Activated gamma-delta T cell treated with Interleukin-2 at 50 U/mL for 16 hours (primary cell): ENCODE measurements at places on chromosomes 11 and 22.

GRCh38 chr11:85740481-85741400 lies 54.7 kb upstream of the CCDC89 start:
- DNase-seq = no peak

DNA sequence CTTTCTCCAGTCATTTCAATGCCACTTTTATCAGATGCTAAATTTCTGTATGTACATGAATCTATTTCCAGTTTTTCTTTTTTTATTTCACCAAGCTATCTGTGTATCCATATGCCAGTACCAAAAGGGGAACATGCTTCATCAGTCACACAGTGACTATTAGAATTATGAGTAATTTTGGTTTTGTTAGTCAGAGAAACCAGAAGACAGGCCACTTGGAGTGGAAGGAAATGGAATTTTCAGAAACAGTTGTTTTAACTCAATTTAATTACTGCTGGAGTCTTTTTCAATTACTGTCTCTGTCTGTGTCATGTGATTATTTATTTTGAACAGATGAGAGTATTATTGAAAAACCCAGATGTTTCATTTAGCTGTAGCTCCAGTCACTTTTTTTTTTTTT lies 84.6 kb upstream of the ANO3 start:
- DNase-seq = no peak

GRCh38 chr11:971731-972365 lies 46.2 kb downstream of the AP2A2 start:
- no peak for DNase-seq

- DNase-seq = no peak
Measured at GRCh38 chr22:20918663-20919218, 1.5 kb downstream of the CRKL start.

DNA sequence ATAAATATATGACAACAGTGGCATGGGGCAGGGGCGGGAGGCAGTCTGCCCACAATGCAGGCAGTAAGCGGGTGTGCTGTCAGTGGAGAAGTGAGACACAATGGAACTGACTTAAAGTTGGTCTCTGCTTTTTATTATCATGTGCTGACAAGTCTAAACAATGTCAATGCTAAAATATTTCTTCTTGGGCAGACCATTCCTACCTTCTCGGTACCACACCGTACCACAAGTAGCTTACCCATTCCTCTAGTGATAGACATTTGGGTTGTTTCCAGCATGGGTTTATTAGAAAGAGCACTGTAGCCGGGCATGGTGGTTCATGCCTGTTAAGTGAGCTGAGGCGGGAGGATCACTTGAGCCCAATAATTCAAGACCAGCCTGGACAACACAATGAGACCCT lies 2.6 kb upstream of the CHADL start:
- DNase-seq = no peak

GRCh38 chr22:16847271-16847670 lies 22.1 kb upstream of the XKR3 start:
- DNase-seq = no peak

GRCh38 chr22:23834406-23834792 lies 4.4 kb downstream of the DERL3 start:
- DNase-seq = no peak

DNA sequence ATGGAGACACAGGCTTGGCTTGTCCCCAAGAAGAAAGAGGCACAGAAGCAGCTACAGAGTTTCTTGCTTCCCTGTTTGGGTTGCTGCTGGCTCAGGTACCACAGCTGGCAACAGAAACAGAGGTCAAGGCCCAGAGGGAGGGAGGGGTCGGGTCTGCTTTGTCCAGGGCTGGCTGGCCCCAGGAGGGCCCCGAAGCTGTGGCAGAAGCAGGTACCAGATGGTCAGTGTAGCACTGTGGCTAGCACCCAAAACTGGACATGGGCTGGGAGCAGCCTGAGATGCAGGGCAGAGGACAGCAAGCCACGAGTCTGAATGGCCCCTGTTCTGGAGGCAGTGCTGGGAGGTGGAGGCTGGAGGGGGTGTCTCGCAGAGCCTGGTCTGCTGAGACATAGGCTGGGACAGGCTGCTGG lies 52.3 kb upstream of the CCDC188 start:
- no peak for DNase-seq

- DNase-seq = no peak
Measured at GRCh38 chr22:23146478-23147205, 1.4 kb downstream of the RAB36 start.

GRCh38 chr11:75563978-75564552 lies 2.0 kb downstream of the SERPINH1 start:
- no peak for DNase-seq

DNA sequence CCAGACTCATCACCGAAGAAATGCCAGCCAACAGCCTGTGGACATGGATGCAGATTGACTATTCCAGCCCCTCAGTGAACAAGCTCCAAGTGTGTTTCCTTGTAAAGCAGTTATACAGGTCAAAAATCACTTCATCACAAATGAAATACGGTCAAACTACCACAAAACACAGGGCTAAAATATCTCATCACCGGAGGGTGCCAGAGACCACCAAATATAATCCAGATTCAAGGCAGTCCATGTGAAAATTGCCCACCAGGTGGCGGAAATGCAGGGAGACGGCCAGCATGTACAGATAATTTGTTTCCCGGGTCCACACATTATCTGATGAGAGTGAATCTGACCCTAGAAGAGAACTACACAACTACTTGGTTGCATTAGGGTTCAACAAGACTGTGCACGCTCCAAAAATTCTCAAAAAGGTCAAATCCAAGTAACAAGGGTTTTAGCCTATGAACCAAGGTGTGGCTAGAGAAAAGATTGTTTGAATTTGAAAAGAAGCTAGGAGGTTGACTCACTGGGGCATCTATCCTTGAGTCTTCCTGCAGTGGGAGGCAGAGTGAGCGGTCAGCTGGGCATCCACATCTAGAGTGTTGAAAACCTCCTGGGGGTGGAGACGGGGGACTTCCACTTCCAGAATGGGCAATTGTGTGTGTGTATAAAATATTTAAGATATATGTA lies 71.7 kb downstream of the IGLL5 start:
- DNase-seq = peak; percentile 83

DNA sequence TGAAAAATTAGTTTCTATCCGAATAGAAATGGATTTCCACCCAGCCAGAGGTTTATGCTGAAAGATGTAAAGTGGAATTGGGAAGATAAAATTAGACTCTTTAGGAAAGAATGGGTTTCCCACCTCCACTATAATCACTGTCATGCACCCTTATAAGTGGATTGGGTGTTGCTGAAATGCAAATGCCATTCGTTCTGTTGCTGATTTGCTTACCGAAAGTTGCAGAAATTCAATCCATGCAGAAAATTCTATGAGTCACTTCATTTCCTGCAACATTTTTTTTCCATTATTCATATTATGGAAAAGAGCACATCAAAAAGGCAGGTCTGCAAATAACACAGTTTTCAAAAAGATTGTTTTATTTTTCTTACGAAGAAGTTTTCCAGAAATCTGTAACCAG lies 65.6 kb downstream of the LDLRAD3 start:
- no peak for DNase-seq

DNA sequence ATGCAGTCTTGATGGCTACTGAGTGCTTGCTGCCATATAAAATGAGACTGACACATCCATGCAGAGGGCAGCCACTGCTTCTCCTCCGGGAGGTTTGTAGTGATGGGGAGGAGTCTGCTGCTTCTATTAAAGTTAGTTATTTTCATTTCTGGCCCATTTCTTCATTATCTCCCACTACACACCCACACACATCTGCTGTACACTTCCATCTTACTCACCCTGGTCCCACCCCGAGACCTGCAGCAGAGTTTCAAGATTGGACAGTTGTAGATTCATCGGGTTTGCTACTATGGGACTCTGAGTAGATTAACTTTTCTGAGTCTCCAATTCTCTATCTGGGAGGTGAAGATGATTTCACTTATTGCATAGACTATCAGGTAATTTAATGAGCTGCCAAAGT lies 176.2 kb upstream of the SNX19 start:
- no peak for DNase-seq

DNA sequence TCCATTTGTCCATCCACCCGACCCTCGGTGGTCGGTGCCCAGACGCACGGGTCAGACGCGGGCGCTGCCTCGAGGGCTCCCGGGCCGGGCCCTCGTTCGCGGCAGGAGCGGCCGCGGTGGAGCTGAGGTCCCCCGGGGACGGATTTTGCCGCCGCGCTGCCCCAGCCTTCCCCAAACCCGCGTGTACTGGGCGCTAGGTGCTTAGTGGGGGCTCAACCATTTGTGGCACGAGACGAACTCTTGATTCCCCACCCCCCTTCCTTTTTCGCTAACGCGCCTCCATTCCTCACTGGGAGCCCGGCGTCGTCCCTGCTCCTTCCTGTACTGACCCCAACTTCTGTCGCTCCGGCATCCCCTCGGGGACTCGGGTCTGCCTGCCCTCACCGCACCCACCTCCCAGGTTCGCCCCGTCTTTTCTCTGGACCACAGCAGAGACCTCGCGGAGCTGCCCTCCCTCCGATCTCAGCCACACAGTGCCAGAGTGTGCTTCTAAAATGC lies 789 bp upstream of the CBX7 start:
- no peak for DNase-seq

DNA sequence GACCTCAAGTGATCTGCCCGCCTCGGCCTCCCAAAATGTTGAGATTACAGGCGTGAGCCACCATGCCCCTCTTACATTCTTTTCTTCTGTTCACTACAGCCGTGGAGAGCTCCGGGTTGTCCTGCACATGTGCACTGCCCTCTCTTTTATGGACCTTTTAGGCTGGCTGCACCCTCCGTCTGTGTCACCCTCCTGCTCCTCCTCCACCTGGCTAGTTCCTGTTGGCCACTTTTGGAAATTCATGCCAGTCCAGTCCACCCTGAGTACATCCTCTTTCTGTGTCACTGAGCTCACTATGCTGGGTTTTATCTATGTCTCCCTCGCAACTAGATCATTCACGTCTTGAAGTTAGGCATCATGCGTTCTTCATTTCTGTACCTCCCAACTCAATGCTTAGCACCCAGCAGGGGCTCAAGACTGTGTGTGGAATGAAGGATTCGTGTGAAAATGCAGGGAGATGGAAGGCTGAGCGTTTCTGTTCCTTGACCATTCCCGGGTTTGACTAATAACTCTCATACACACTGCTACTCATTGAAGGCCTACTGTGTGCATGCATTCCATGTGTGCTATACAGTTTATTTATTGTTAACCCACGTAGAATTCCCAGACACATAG lies 60.6 kb downstream of the PTPRJ start:
- no peak for DNase-seq

DNA sequence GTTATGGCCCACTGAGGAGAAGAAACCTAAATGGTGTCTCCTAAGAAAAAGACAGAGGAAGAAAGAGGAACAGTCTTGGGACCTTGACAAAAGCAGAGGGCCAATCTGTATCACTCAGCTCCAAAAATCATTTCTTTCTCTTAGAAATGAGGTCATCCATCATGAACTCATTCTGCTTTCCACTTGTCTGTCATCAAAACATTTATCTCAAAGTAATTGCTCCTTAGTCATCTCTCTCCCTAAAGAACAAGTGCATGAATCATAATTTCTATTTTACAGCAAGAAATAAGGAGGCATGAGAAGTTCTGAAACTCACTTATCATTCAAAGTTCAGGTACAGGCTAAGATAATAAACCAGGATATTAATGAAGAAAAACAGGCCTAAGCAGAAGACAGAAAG lies 375.6 kb downstream of the KCNA4 start:
- no peak for DNase-seq

GRCh38 chr22:37880668-37881440 lies 25.2 kb upstream of the MICALL1 start:
- DNase-seq = no peak

- DNase-seq = no peak
Measured at GRCh38 chr11:127193950-127194349, 193.4 kb upstream of the KIRREL3 start.

DNA sequence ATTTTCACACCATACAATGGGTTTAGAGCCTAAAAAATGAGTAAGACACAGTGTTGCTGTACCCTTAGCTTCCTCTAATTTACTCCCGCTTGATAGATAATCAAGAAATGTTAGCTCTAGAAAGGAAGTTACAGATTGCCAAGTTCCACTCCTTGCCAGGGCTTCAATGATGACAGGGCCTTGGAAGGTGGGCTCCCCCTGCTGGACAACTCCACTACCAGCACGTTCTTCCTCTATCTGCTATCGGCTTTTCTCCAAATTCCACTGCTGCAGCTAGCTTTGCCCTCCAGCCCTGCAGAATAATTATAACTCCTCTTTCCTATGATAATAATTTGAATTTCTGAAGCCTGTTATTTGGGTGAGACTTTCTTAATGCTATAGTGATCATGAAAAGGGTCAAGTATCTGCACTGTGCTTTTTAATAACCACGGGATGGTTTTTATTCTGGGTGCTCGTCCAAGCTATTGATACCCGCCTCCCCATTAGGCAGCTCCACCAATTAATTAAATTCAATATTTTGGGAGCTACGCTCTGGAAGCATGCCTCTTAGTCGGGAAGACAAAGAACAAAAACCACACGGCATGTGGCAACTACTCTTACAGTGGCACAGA lies 9.0 kb downstream of the SYN3 start:
- peak; percentile 44 for DNase-seq

GRCh38 chr11:69983571-69983877 lies 94.6 kb upstream of the ANO1 start:
- DNase-seq = no peak

- DNase-seq = no peak
Measured at GRCh38 chr11:37504921-37505320, 906.9 kb upstream of the RAG2 start.

GRCh38 chr11:8221917-8222495 lies 41.7 kb downstream of the LMO1 start:
- no peak for DNase-seq

DNA sequence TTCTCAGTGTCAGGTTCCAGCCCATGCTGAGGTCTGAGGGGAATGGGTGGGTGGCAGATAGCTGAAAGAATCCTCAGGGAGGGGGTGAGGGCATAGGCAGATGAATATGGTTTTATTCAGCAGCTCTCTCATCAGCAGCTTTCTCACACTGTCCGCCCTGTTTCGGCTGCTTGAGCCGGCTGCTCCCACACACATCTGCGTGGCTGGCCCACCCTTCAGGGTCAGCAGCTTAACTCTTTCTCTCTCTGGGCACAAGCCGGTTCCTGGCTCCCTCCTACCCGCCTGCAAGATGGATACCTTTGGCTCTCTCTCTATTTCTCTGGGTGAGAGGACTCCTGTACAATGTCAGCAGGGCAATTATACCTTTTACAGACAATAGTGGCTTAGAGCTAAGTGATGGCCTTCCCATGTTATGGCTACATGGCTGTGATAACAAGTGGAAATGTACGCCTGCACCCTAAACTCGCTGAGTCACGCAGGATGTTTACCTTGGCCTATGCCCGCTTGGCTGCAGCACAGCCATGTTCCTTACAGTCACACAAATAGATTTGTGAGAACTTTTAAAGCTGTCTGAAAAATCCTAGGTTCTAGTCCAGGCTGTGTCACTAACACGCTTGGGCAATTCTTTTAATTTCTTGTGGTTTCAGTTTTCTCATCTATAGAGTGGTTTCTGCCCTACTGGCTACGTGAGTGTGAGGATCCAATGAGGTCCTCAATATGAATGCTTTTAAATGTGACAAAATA lies 4.1 kb downstream of the MMP20 start:
- DNase-seq = no peak

- no peak for DNase-seq
Measured at GRCh38 chr11:28460348-28460747, 352.2 kb downstream of the METTL15 start.

GRCh38 chr22:45207533-45207932 lies 33.2 kb downstream of the KIAA0930 start:
- no peak for DNase-seq
